ENCODE measurements at places on chromosomes 5 and 9.

DNA sequence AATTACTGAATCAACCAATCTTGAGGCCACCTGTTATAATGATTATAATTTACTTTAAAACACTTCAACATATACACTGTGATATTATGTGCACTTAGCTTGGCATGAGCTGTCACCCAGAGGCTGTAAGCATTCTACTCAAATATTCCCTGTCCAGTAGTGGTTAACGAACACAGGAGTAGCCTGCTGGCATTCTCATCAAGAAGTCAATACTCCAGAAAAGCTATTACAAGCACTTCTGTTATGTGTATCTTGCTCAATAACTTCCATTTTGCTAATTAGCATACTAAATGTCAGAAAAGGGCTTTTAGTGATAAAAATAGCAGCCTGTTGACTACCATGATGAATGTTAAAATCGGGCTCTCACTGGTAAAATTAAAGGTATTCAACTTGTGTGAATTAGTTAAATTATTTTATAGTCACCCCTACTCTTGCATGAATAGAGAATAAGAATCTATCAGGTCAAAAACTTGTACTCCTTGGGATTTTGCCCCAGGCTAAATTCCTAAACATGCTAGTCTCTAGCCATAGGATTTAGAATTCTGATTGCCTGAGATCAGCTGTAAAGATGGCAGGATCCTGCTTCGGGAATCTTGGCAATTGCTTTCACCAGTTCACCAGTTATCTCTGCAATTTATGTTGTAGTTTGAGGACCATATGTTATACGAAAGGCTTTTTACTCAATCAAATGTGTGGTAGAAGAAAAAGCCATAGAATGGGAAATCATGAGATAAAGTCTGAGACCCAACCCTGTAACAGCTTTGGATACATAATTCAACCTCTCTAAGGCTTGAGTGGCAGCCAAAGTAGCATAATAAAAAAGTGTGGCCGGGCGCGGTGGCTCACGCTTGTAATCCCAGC is 43.4 kb upstream of the PAM start:
- DNase-seq, result no peak

DNA sequence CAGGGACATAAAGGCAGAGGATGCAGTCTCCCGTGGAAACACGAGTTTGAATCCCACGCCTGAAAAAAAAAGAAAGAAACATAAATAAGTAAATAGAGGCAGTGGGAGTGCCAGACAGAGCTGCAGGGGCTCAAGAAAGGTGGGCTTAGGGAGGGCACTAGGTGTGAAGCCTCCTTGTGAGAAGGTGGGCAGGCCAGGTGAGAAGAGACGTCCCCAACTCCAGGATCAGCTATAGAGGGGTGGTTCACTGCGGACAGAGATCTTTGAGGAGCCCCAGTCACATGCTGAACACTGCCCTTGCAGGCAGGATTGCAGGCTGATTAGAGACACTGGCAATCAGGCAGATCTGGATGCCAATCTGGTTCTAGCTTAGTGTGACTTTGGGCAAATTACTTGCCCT is 172.1 kb downstream of the RGS3 start:
- DNase-seq, result no peak

- DNase-seq, result no peak
These were observed 4.6 kb downstream of the ADAMTSL2 start for GRCh38 chr9:133538851-133539833.

DNA sequence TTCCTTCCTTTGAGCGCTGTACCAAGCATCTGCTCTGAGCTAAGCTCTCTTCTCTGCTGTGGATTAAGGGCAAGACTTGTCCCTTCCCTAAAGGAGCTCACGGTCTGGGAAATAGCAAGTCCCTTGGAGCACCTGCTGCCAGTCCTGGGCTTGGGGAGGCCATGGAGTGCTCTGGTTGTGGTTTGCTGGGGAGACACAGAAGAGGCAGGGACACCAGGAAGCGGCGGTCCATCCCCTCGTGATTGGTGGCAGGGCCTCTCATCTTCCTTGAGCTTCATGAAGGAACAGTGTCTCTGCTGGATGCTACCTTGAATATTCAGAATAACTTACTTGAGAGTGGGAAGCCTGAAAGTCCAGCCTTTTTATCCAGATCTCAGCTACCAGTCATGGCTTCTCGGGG is 35.3 kb downstream of the COL5A1 start:
- no peak for DNase-seq

GRCh38 chr9:136950656-136951276 is 1.3 kb upstream of the LCN12 start:
- no peak for DNase-seq

GRCh38 chr9:4937446-4937845 is 47.6 kb upstream of the JAK2 start:
- no peak for DNase-seq

DNA sequence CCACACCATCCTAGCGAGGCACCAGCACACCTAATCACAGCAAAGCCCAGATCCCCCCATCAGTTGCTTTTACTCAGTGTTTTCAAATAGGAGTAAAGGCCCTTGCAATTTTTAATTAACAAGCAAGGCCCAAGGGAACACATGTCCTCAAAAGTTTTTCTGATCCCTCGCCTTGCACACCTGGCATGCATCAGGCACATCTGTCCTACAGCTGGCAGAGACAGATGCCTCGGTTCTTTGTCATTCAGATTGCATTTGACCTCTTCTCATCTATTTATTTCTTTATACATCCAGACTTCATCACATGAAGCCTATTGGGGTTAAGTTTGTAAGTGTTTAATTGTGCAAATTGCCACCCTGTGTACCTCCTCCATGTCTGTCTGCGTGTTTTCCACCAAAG is 241.4 kb downstream of the MARCHF11 start:
- DNase-seq, result no peak

GRCh38 chr5:17802256-17802655 is 168.0 kb downstream of the TAF11L14 start:
- DNase-seq, result no peak

DNA sequence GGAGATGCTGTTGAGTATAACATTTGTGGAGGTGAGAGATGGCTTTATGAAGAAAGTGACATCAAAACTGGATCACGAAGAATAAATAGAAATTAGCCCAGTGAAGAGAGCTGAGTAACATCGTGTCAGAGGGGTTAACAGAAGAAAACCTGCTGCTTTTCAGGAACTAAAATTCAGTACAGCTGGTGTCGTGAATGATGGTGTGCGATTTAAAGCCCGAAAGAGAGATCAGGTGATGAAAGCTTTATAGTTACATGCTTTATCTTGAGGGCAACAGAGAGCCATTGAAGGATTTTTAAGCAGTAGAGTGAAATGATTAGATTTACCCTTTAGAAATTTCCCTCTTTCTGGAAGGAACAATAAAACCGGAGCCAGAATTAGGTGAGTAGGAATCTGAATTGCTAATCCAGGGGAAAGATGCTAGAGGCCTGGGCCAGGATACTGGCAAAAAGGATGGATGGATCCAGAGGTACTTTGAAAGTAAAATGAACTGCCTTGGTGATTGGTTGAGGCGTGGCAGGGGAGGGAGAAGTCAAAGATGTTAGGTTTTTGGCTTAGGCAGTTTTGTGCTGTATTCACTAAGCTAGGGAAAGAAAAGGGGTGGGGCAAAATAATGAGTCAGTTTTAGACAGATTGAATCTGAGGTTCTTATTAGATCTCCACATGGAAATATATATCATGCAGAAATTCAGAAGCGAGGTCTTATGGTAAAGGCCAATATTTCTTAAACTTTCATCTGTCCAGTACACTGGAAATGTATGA is 3.4 kb downstream of the LRRC70 start:
- DNase-seq, result no peak

DNA sequence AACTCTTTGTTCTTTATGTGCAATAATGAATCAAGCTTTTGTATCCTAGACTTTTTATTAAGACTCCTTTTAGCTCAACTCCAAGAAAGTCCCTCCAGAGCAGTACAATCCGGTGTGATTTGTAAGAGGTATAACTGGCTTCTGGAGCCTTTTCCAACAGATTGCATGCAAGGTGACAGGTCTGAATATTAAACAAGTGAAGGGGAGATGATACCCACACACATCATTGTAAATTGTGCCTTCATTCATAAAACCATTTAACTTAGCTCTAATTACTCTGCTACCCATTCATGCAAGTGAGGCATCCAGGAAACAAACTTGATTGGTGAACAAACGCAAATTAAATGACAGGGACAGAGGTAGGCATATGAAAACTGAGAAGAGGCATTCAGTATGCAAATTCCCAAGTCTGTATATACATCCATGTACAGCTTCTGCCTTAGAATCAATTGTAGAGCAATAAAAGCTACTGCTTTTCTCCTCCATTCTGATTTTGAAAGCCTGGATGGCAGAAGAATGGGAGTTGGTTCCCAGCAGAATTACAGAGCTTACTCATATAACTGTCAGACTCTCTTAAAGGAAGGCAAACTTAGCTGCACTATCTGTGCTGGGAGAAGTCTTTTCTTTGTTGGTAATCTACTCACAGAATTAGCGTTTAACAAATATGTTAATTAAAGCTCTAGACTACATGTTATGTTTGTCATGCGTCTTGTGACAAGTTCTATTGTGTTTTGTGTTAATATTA is 261.0 kb upstream of the CDH6 start:
- DNase-seq, result no peak

GRCh38 chr5:39775086-39775796 is 350.5 kb upstream of the DAB2 start:
- no peak for DNase-seq

DNA sequence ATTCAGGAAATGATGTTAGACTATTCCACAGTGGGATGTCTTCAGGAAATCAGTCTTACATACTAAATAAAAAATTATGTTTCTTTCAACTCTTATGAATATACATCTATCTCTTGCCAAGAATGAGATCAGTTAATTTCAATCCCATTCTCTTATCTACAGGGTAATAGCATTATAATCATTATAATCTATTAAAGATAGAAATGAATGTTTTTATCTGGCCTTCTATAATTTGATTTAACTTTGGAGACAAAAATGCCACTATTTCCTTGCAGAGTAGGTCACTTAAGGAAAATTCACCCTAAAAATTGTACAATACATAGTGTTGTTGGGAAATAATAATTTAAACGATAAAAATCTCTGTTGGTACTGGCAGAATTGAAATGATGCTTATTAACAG is 96.4 kb downstream of the HOMER1 start:
- no peak for DNase-seq

DNA sequence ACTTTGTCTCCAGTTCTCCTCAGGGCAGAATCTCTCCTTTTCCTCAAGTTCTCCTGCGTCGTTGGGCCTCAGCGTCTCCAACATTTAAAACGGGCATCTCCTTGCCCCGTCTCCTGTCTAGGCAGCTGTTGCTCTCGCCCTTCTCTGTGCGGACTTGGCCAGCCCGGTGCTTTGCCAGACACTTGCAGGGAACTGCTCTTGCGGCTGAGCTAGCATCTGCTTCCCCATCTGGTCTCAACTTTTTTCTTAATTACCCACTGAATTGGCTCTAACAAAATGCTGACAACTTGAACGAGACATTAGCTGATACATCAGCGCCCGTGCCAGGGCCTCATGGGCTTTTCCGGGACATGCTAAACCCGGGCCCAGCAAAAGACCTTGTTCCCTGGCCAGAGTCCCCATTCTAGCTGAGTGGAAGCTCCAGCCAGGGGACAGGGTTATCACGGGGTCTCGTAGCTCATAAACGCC is 25.1 kb downstream of the ZNF618 start:
- no peak for DNase-seq

DNA sequence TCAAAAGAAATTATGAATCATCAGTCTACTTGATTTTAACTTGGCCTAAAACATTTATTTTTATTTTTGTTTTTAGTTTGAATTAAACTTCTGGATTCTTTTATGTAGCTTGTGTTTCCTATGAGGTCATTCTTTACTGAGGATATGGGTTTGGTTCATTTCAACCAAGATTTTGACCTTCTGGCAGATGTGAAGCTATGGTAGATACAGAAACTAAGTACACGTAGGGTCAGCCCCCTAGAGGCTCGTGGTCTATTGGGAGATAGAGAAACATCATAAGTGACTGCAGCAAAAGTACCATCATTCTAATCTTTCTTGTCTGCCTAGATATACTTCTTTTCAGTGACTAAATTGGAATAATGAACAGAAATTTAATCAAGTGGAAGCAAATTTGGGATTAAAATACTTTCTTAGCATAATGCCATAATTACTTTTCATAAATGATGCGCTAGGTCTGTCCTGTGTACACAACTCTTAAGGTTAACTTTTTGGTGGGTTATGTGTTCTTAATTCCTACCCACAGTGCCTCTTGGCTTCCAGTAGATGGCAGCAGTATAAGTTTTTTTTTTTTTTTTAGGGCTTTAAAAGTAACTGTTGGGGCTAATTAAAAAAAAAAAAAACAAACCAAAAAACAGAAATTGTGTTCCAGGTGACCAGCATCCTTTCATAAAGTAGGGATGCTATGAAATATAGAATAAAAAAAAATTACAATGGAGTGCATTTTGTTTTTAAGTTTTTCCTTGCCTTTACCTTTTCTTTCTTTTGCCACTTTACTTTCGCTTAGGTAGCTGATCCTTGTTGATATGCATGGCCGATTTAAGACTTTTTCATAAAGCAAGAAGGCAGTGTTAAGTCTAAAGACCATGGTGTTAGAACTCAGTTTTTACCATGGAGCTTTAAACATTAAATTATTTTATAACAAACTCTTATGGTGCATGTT is 49.9 kb downstream of the LRRTM2 start:
- DNase-seq, result no peak

DNA sequence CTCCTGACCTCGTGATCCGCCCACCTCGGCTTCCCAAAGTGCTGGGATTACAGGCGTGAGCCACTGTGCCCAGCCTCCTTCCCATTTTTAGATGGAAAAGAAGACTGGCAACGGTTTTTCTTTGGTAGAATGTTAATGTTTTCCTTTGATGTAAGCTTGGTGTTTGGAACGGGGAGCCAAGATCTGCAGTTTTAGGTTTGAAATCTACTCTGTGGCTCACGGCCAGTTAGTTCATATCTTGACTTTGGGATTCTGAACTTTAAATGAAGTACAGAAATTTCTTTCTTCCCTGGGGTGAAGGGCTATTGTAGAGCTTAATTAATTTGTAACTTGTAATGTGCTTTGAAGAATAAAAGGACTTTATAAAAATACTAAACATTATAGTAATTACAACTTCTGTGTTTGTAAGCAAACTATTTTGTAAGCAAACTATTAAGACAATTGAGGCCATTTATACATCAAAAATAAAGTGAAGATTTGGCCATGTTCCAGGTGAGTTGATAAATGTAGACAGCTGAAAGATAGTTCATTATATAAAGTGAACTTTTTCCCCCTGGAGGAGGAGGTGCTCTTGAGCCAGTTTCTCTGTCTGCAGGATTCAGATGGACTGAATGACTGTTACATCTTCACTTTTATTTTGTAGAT is 117.1 kb upstream of the TUT7 start:
- no peak for DNase-seq

GRCh38 chr5:138287246-138287645 is 12.8 kb upstream of the GFRA3 start:
- no peak for DNase-seq

GRCh38 chr9:92989561-92989960 is 42.2 kb downstream of the FGD3 start:
- DNase-seq, result no peak

- no peak for DNase-seq
These were observed 370.3 kb upstream of the IRX1 start for GRCh38 chr5:3225201-3225960.

GRCh38 chr9:109162677-109163076 is 4.4 kb downstream of the FRRS1L start:
- no peak for DNase-seq

DNA sequence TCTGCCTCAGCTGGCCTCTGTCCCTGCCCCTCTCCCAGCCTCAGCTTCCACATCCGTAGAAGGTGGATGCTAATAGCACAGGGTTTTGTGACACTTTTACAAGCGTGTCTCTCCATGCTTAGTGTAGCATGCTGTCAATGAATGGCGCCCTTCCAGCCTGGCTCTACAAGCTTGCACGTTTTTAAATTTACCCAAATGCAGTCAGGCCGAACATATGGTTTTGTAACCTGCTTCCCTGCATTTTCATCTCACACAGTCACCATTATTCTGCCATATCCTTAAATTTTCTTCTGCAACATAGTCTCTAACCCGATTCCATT is 28.8 kb downstream of the FAM163B start:
- DNase-seq, result no peak
